Activated CD8-positive, alpha-beta memory T cell treated with anti-CD3 and anti-CD28 coated beads for 4 hours (primary cell): ENCODE measurements at places on chromosomes 1 and 21.

GRCh38 chr1:168507231-168507630, 36.6 kb downstream of the XCL2 start:
- no peak for DNase-seq

GRCh38 chr1:89519779-89520358, 4.8 kb upstream of the LRRC8B start:
- DNase-seq = no peak

- no peak for DNase-seq
Measured at GRCh38 chr1:109167001-109167506, 46.7 kb upstream of the SARS1 start.

GRCh38 chr1:109947582-109948284, 36.8 kb upstream of the AHCYL1 start:
- no peak for DNase-seq

GRCh38 chr1:21369905-21370304, 70.0 kb upstream of the NBPF3 start:
- DNase-seq = no peak
